Inflammatory macrophage treated with lipopolysaccharide for 1 hour (primary cell): ENCODE measurements at places on chromosomes 16 and 17.
A peak's percentile ranks its signal among the peaks of the same experiment; 100 is the strongest.

- DNase-seq: no peak
Measured at GRCh38 chr16:19115148-19116021, 1.6 kb downstream of the ITPRIPL2 start.

DNA sequence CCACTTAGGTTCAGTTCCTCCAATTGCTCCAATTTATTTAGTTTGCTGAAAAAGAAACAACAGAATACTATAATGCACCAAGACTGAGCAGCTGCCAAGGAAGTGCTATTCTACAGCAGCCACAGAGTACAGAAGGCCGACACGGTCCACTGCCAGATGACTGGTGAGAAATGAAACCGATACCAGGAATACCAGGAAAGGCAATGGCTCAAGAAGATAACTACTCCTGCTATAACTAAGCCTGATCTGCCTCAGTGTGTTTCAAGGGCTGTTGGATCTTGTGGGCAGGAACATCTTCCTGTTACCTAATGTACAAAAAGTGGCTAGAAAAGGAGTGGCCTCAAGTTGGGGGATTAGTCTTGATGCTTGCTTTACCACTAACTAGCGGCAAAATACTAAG lies 32.8 kb downstream of the MARVELD3 start:
- DNase-seq: no peak

DNA sequence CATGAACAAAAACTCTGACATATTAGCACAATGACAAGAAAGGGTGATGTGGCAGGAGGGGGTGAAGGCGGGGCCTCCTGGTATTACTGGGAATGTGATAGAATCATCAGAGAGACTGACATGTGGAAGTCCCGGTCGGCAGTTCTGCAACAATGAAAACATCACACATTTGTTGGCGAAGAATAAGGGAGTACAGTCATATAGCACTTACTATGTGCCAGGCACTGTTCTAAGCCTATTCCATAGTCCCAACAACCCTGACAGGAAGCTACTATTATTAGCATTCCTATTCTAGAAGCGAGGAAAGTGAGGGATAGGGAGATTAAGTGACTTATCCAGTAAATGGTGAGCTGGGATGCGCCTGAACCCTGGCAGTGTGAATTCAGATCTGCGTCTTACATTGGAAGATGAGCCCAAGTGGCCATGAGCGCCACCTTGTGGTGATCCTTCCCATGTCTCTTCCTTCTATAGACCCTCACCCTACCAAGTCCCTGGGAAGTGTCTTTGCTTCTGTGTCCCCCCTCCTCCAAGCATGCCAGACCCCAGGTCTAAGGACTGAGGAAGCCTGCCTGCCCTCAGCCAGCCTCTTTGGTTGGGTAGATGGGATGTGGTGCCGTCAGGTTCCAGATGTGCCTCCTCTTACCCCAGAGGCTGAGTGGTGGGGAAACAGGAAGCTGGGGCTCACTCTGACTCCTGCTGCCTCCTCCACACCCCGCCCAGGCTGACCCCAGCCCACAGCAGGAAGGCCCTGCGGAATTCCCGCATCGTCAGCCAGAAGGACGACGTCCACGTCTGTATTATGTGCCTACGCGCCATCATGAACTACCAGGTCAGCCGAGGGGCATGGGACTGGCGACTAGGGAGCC lies 14.0 kb downstream of the FMNL1 start:
- DNase-seq: peak; percentile 72

- no peak for DNase-seq
Measured at GRCh38 chr16:21260870-21261791, 17.0 kb downstream of the CRYM start.

DNA sequence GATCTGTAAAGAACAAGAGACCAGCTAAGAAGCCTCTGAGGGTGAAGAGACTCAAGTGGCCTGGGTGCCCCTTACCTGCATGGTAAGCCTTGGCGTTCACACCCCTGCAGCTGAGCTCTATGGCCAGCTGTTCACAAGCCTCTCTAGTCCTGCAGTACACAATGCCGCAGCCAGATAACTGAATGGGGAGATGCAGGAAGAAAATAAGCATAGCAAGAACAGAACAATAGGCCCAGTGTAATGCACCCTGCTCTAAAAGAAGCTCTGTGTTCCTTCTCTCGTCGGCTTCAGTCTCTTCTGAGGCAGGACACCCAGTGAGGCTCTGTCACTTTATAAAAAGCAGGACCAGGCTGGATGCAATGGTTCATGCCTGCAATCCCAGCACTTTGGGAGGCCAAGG lies 5.4 kb downstream of the RECQL5 start:
- no peak for DNase-seq
